ENCODE measurements at places on chromosomes 12 and 14.

GRCh38 chr12:28331130-28331529 is 140.9 kb downstream of the CCDC91 start:
- DNase-seq: no peak

GRCh38 chr12:77118696-77119095 is 53.3 kb upstream of the E2F7 start:
- no peak for DNase-seq

GRCh38 chr14:70631948-70632347 is 9.8 kb upstream of the TTC9 start:
- DNase-seq: no peak

DNA sequence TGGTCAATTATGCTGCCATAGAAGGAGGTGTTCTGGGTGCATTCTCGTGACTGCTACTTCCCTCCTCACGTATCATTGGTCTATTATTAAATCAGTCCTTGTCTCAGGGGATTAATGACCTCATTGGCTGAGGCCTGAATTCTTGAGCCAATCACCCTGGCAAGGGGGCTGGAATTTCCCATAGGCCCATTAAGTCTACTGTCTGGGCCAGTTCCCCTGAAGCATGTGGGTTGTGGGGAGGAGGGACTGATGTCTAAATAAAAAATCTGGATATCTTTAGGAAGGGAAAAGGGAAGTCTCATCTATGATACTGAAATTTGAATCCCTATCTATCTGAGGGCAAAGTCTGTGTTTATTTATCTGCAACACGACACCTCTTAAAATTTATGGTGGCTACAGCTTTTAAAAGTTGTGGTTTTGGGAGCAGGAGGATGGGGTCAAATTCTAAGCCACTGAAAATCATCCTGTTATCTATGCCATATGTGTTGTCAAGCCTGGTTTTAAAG is 71.9 kb downstream of the DYRK2 start:
- no peak for DNase-seq

DNA sequence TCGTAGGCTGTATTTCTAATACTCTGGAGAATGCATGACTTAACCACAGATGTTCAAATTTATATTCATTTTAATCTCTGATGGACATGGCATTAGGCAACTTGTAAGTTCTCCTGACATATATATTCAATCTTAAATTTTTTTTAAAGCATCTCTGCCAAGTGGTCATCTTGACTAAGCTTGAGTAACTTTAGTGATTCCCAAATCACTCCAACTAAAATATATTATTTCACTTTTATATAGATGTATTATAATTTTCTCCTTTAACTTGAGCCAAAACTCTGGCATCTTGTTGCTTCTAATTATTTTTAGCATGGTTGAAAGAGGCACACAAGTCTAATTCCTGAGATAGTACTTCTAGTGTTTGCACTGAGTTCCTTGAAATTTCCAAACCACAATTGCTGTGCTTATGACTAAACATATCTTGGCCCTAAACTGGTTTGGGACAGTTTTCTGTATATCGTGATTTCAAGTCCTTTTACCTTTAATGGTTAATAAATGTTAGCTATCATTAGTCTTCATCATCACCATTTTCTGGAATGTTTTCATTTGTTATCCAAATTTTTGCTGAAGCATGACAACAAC is 8.4 kb downstream of the LRFN5 start:
- DNase-seq: no peak

GRCh38 chr14:52735921-52736489 is 6.0 kb downstream of the STYX start:
- DNase-seq: no peak
